ENCODE measurements at places on chromosomes 7 and 10.

DNA sequence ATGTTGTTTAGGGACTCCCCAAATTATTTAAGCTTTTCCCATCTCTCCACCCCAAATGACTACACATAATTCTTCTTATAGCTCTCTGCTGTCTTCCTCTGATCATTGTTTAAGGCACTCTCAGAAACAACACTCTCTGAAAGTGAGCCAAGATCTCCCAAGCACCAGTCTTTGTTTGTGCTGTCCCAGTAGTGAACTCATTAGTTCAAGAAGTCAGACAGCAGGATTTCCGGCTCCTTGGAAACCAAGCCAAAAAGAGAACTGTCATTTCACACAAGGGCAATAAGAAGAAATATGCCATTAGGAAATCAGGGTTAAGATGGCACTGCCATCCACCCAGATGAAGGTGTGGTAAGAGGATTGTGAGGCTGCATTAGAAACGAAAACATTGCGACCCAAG, 83.1 kb downstream of the FZD1 start:
- no peak for DNase-seq

DNA sequence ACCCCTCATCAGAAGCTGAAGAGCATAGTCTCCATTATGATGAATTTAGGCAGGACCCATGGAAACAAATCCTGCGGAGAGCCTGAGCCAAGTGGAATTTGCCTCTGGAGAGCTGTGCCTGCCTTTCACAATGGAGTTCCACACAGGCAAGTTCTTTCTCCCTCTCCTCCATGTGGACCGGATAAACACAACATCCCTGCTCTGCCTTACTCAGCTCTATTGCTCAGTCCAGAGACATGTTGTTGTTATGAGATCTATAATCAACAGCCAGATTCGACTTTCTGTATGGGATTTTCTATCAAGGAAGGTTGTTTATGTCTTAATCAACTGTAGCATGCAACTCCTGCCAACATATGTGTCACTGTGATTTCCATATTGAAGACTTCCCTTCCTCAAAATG, 59.5 kb upstream of the ELMO1 start:
- DNase-seq: no peak

GRCh38 chr10:32317795-32318357, 29.1 kb downstream of the EPC1 start:
- DNase-seq: no peak

GRCh38 chr7:8295638-8296361, 33.8 kb upstream of the ICA1 start:
- DNase-seq: peak; percentile 15

DNA sequence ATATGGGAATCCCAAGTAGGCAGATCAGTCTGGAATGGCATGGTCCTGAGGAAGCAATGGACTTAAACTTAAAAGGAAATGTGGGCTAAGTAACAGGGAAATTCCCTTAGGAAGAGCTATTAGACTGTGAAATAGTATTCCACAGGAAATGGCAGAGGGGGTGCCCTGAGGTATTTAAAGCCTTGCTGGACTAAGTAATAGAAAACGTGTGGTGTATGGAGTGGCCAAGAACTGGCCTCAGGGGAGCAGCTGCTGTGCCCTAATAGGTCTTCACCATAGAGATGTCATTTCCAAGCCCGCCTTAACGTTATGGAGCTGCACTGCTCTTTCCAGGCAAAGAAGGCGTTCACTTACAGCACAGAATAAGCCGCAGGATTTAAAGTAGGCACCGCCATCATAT, 365.2 kb upstream of the ZMIZ1 start:
- no peak for DNase-seq
